ENCODE measurements at places on chromosomes 5 and 9. TPM values are rescaled to one million over a fixed set of nuclear protein-coding genes. Genes with fewer than 3 reads are reported as not detected.

ORM2 gene
- not detected for total RNA-seq

C5orf34 gene
- total RNA-seq: 6.3 TPM

PRDM9 gene
- not detected for total RNA-seq

NME5 gene
- total RNA-seq: not detected

PAIP1 gene
- total RNA-seq: 58.0 TPM

BHMT2 gene
- total RNA-seq: not detected

BASP1 gene
- 0.64 TPM for total RNA-seq

TLE1 gene
- total RNA-seq: 0.41 TPM

MARCHF11 gene
- total RNA-seq: not detected

TGFBI gene
- total RNA-seq: not detected

GDA gene
- not detected for total RNA-seq

PRLR gene
- total RNA-seq: not detected

AK1 gene
- 21.0 TPM for total RNA-seq

NEURL1B gene
- 0.37 TPM for total RNA-seq

ABHD17B gene
- total RNA-seq: 17.4 TPM

FAM169A gene
- total RNA-seq: 2.1 TPM

SMC2 gene
- total RNA-seq: 56.1 TPM

GRCh38 chr9:132412089-132412488, 2.1 kb downstream of the CFAP77 start:
- DNase-seq: no peak

DNA sequence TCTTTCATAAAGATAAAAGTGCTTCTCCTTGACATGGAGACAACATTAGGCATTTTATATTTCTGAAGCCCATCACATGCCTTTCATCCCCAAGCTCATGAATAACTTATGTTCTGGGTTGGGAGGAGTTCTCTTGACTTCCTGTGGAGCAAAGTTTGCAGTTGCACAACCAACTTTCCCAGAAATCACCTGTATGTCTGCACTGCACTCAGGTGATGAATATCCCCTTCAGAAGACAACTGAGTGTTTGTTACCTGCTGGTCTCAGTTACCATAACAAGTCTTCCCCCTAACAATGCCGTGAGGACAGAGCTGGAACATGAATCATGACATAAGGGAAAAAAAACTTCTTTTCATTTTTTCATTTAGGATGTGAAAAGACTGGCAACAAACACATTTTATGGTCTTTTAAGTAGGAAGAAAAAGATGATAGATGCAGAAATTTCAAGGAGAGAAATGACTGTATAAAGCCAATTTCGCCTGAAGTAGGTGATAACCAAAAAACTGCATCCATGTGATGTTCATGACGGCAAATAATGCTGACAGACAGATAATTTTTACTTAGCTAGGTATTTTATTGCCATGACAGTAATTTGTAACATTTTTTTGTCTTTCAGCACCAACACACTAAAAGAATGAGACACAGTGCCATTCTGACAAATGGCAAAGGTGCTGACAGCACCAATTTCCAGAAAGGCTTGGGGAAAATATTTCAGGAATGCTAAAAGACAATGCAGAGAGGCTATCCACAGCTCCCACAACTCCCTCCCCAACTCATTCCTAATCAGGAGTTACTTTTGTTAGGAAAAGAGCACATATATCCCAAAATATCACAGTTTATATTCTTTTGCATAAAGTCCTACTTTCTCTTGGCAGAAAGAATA, 656.3 kb downstream of the PRELID2 start:
- DNase-seq: no peak

DNA sequence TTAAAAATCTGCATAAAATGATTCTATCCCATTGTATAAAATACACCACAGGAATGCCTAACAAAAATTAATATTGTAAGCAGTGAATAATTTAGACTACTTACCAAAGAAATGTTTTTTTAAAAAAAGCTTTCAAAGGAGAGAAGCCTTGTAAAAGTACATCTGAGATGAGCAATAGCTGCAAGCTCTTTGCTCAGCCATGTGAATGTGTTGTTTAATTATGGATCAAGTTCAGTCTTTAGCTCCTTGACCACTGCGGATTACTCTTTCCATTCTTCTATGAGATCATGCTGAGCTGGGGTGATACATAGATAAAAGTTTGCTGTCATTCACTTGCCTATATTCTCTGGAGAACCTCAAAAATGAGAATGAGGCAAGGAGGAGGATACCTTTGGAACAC, 782.4 kb upstream of the ZNF608 start:
- no peak for DNase-seq

- DNase-seq: no peak
Measured at GRCh38 chr5:150058480-150059126, 27.8 kb downstream of the CSF1R start.

- DNase-seq: no peak
Measured at GRCh38 chr5:135497971-135498636, 37.7 kb downstream of the NEUROG1 start.

DNA sequence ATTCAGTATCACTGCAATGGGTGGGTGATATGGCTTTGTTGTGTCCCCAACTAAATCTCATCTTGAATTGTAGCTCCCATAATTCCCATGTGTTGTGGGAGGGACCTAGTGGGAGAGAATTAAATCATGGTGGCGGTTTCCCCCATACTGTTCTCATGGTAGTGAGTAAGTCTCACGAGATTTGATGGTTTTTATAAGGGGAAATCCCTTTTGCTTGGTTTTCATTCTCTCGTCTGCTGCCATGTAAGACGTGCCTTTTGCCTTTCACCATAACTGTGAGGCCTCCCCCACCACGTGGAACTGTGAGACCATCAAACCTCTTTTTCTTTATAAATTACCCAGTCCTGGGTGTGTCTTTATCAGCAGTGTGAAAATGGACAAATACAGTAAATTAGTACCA, 9.5 kb upstream of the NANS start:
- DNase-seq: no peak

DNA sequence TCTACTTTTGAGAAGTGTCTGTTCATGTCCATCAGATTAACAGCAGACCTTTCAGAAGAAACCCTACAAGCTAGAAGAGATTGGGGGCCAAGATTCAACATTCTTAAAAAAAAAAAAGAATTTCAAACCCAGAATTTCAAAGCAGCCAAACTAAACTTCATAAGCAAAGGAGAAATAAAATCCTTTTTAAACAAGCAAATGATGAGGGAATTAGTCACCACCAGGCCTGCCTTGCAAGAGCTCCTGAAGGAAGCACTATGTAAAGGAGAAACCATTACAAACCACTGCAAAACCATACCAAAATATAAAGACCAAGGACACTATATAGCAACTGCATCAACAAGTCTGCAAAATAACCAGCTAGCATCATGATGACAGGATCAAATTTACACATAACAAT, 124.6 kb upstream of the PDE4D start:
- DNase-seq: no peak

- no peak for DNase-seq
Measured at GRCh38 chr5:104111632-104112031, 549.0 kb upstream of the NUDT12 start.

DNA sequence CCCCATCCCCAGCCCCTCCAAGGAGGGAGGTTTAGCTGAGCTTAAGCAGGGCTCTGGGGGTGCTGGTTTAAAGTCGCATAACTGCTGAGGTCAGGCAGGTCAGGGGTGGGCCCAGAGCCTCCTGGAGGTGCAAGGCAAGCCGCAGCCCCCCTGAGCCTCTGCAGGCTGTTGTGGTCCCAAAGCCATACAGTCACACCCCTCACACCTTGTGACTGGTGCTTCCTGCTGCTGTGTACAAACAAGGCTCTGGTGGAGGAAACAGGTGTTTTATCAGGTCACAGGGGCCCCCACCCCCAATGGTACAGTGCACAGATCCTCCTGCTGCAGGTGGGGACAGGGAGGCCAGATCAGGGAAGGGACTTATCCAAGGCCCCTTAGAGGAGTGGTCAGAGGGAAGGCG, 8.0 kb downstream of the TCF7 start:
- DNase-seq: no peak

DNA sequence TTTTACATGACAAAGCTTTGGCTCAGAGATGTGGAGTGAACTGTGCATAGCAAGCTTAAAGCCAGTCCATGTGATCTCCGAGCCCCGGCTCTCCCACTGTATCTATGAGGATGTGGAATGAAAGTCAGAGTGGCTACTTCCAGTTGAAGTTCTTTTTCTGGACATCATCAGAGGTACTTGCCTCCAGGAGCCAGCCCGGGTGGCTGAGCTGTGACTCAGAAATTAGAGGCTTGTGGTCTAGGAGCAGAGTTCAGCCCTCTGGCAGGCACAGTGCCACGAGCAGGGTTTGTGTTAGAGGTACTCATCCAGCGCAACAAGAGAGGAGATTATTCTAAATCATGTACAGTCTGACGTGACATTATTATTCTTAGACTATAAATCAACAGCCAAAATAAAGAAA, 322.5 kb downstream of the CDK5RAP2 start:
- DNase-seq: no peak

DNA sequence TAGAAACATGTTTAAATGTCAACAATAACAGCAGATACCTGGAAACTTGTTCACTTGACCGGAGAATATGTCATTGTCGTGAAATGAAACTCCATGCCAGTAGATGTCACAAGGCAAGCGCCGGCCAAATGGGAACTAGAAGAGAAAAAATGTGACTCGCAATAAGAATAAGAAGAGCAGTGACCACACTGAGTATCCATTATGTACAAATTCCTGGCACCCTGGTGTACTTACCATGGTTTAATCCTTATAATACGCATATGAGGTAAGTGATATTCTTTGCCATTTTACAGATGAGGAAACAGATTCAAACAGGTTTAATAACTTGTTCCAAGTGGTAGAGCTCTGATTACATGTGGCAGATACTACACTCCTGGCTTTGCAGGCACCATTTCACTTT, 53.9 kb downstream of the TTLL11 start:
- no peak for DNase-seq

- no peak for DNase-seq
Measured at GRCh38 chr5:105218018-105218417, 1655.4 kb upstream of the NUDT12 start.

DNA sequence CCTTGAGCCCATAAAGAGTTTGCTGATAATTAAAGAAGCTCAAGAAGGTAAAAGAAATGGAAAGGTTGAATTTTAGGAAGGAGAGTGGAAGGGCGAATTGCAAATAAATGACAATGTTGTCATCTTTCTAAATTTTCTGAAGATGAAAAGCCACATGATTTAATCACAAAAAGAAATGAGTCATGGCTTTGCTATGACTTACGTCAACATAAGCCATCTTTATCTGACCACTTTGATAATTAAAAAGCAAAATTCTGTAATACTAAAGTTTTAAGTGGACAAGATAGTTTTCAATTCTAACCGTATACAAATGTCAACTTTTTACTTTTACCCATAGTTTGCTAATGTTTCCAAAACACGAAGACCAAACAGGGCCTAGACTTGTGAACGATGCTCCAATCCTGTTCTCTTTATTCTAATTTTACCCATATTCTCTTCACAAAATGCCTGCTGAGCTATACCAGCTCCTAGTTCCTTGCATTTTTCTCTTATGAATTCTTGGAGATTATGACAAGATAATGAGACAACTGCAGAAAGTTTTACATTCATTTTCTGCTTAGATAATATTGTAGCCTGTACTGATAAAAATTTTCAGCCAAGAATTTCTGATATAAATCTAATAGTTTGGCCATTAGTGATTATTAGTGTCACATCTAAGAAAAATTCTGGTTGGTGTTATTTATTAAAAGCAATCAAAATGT, 21.8 kb upstream of the PRUNE2 start:
- DNase-seq: no peak

DNA sequence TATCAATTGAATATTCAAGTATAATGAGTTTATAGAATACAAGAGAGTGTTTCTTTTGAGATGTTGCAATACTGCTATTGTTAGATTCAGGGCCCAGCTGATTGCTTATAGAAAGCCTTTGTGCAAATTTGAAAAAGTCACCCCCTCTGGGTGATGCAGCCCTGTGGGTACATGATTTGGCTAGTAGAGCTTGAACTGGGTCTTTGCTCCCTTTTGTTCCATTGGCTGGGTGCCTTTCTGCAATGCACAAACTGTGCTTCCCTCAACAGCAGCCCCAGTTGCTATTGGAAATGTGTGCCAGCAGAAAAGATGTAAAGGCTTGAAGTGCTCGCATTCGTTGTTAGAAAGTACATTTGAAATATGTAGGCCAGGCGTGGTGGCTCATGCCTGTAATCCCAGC, 61.8 kb upstream of the CEMIP2 start:
- DNase-seq: no peak

- DNase-seq: no peak
Measured at GRCh38 chr5:105817914-105818313, 1852.8 kb downstream of the EFNA5 start.

- peak; percentile 17 for DNase-seq
Measured at GRCh38 chr5:152142840-152143469, 218.3 kb upstream of the GLRA1 start.

GRCh38 chr9:133518200-133518599, 6.6 kb downstream of the MYMK start:
- no peak for DNase-seq

- DNase-seq: no peak
Measured at GRCh38 chr5:116388564-116389258, 185.9 kb downstream of the SEMA6A start.

GRCh38 chr9:109098171-109098959, 21.4 kb downstream of the TMEM245 start:
- no peak for DNase-seq

DNA sequence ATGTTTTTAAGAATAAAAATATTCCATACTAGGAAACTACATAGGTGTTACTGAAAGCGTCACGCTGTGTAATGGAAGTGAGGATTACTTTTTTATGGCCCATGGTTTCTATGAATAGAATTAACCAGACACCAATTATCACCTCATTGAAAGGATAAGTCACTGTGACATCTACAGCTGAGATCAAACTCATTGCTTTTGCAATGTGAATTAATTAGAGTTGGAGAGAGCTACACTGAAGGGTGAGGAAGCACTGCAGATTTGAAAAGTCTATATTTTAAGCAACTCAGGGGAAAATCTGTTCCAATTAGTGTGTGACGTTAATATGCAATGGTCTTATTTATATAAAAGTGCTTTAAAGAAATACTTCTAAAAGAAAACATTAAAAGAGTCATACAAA, 1300.1 kb upstream of the DMAC1 start:
- DNase-seq: no peak

Data from activated T-helper 2 cell treated with anti-CD3 and anti-CD28 coated beads, Interferon-gamma antibody, Interleukin-2, Interleukin-4, amounts not matched to agents 10 μg/mL and 5 μg/mL and 100 μg/mL, durations not matched to agents 14 hours and 24 hours and 36 hours (primary cell).